Activated T-helper 2 cell treated with anti-CD3 and anti-CD28 coated beads, Interferon-gamma antibody, Interleukin-2, Interleukin-4, amounts not matched to agents 10 μg/mL and 5 μg/mL and 100 μg/mL, durations not matched to agents 14 hours and 24 hours and 36 hours (primary cell): ENCODE measurements at places on chromosomes 12 and 14. TPM values are rescaled to one million over a fixed set of nuclear protein-coding genes. Genes with fewer than 3 reads are reported as not detected.

TRMT5 gene
- total RNA-seq = 14.1 and 15.5 TPM in 2 replicates

DNA sequence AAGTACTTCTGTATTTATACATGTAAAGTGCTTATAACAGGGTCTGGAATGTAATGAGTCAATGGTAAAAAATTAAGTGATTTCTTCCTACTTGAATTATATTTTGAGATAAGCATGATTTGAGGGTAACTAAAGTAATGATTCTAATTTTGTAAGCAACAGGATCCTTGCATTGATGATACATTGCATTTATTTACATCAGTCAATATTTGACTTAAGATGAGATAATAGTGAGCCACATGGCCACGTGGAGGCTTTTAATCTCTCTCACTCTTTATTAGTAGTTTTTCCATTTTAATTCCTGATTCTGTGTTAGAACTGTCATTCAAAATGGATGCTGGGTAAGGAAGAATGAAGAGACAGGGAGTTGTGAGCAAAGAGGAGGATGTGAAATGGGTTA is 298.1 kb upstream of the PRICKLE1 start:
- H3K27me3 ChIP-seq = no peaks in the 10 kb centered on the region
- no peaks in the 10 kb centered on the region for H3K4me1 ChIP-seq
- no peak overlapping the region for H3K27ac ChIP-seq

- H3K4me1 ChIP-seq = peaks cover 28% of the 10 kb centered on the region
- DNase-seq = no peak
- H3K27ac ChIP-seq = no peak overlapping the region
- peaks cover 36% of the 10 kb centered on the region for H3K27me3 ChIP-seq
Measured at GRCh38 chr12:98372340-98373024, 142.9 kb upstream of the TMPO start.

GRCh38 chr12:133037207-133038005 is at the start of gene ZNF84:
ZNF84 (plus strand) TSS chr12:133037509; CDS start chr12:133041468, 3,959 bp downstream.
- no peaks in the 10 kb centered on the region for H3K27me3 ChIP-seq
- peak within 1 kb of the TSS; percentile 98 for H3K27ac ChIP-seq
- peaks cover 66% of the 10 kb centered on the region for H3K36me3 ChIP-seq
- H3K4me3 ChIP-seq = peak within 1 kb of the TSS; percentile 88

DNA sequence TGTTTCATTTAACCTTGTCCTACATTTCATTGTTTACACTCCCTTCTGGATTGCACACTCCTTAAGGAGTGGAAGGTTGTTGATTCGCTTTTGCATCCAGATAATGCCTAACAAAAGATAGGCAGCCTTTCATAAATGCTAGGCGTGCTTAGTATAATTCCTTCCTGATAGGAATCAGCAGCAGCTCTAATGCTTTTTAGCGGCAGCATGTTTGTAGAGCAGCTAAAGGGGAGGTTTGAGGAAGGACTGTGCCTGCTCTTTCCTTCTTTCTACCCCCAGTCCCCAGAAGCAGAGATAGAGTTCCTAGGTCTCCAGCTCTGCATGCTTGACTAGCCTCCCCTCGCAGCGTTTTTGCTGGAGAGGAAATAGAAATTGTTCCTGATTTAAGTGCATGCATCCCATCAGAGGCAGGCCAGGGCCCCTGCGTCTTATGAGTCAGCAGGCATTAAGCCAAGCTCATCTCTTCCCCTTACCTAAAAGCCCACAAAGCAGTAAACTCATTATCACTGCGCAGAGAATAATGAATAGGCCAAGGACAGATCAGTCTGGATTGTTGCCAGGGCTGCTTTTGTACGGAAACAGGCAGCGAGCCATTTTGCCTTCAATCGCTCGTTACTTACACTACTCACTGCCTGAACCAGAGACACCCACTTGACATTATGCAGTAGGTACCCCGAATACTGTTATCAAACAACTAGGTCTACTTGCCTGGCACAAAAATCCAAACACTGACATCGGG is 14.0 kb upstream of the TBPL2 start:
- no peak overlapping the region for H3K27ac ChIP-seq
- no peak for DNase-seq
- peaks cover 7% of the 10 kb centered on the region for H3K27me3 ChIP-seq

- peak overlapping the region; percentile 28 for H3K27ac ChIP-seq
- no peaks in the 10 kb centered on the region for H3K27me3 ChIP-seq
- H3K4me3 ChIP-seq = no peak overlapping the region
- H3K36me3 ChIP-seq = peaks cover 89% of the 10 kb centered on the region
- H3K4me1 ChIP-seq = peaks cover 31% of the 10 kb centered on the region
Measured at GRCh38 chr12:122517877-122518276, 8.9 kb downstream of the RSRC2 start.
